ENCODE measurements at places on chromosomes 12 and 14. TPM values are rescaled to one million over a fixed set of nuclear protein-coding genes. Genes with fewer than 3 reads are reported as not detected.

- no peaks in the 10 kb centered on the region for H3K36me3 ChIP-seq
- DNase-seq, result peak; percentile 74
- no peaks in the 10 kb centered on the region for H3K4me1 ChIP-seq
- no peak overlapping the region for H3K27ac ChIP-seq
- H3K4me3 ChIP-seq, result no peak overlapping the region
Observed at GRCh38 chr14:91298576-91298975, 54.1 kb upstream of the GPR68 start.

DNA sequence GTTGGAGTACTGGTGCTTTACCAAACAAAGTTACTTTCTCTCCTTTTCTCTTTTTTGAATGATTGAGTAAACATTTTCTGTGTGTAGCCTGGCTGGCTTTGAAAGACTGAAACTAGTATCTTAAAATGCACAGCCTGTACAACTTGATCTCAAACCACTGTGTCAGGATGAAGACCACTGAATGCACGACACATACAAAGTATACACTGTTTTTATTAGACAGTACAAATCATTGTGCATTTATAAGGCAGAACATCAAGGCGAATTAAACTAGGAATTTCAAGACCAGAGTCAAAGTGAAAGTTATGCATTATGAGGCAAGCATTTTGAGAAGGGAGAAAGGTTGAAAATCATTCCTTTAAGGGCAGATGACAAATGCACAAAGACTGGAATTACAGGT is 59.0 kb downstream of the PIWIL1 start:
- H3K36me3 ChIP-seq, result no peaks in the 10 kb centered on the region
- H3K27ac ChIP-seq, result no peak overlapping the region
- no peak overlapping the region for H3K4me3 ChIP-seq
- no peaks in the 10 kb centered on the region for H3K4me1 ChIP-seq
- no peaks in the 10 kb centered on the region for H3K27me3 ChIP-seq

DNA sequence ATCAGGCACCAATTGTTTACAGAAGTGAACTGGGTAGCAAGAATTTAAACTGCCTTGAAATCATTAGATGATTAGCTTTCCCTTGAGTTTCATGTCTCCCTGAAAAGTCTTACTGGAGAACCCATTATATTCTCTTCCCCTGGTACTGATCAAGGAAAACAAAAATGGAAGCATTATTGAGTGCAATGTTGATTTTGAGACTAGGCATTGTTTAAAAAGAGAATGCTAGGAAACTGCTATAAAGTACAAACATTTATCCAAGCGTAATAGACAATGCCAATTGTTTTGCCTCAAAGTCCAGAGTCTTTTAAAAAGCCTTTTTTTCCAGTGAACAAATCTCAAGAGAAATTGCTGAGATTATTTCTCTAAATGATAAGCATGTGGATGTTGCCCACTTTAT is 197.0 kb downstream of the CCER1 start:
- no peaks in the 10 kb centered on the region for H3K36me3 ChIP-seq
- no peak overlapping the region for H3K4me3 ChIP-seq
- H3K27me3 ChIP-seq, result no peaks in the 10 kb centered on the region
- H3K27ac ChIP-seq, result no peak overlapping the region
- H3K4me1 ChIP-seq, result no peaks in the 10 kb centered on the region
- no peak for DNase-seq

RNASE3 gene
- total RNA-seq, result not detected

NPFF gene
- not detected for total RNA-seq
